ENCODE measurements at places on chromosomes 3 and 15.

- no peak for DNase-seq
These were observed 97.2 kb upstream of the MB21D2 start for GRCh38 chr3:193014902-193015301.

DNA sequence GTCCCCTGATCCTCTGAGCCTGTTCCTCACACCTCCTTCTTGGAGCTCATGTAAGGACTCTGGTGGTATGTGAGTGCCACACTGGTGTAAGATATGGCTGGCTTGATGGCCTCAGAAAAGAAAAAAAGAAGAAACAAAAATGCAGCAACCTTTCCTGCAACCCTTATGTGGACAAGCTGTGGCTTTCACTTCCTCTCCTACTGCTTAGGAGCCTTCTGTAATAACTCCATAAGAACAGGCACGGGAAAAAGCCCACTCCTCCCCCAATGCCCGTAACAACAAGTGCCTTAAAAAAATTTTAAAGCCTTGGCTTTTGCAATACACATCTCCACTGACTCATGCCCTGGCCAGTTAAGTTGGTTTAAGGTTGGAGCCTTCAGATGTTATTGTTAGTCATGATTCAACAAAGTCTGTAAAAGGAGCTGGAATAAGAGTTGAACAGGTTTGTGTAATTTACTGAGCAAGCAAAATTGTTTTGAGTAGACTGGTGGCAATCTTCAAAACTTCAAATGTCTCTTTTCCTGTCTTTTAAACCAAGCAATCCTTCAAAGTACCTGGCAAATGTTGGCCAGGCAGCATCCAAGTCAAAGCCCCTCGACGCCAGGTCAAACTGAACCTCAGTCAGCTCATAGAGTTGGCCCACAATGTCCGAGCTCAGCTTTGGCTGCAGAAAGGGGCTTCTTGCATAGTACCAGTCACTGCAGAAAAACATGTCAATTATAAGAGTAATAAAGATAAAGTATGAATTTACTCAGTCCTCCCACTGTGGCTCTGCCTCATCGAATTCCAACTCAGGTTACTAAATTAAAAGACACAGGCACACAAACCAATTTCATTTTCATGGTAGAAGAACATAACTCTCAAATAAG lies 22.9 kb downstream of the FYCO1 start:
- no peak for DNase-seq

DNA sequence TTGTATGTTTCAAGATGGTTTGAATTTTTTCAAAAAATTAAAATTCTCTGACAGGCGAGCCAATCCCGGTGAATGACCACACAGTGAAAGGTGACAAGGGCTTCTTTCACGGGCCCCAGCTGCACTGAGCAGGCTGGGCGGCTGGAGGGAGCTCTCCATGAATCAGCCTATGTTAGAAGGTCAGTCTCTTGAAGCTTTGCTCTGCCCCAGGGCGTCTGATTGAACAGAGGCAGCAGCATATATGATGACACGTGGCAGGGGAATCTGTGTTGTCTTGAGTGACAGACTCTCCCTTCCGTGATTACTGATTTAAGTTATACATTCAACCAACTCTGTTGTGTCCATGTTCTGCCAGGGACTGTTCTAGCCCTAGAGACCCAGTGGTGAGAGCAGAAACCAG lies 51.5 kb downstream of the ISG20 start:
- no peak for DNase-seq

DNA sequence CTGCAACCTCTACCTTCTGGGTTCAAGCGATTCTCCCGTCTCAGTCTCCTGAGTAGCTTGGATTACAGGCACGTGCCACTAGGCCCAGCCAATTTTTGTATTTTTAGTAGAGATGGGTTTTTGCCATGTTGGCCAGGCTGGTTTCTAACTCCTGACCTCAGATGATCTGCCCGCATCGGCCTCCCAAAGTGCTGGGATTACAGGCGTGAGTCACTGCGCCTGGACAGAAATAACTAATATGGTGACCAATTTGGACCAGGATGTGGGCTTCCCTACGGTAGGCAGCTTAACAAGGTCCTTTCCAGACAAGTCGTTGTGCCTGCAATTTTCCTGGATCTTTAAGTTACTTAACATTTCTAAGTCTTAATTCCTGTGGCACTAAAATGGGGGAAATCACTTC lies 14.8 kb downstream of the WDR53 start:
- DNase-seq: no peak

- DNase-seq: no peak
These were observed 3.2 kb downstream of the RTP3 start for GRCh38 chr3:46500656-46501635.

- no peak for DNase-seq
These were observed 380.5 kb downstream of the FOXP1 start for GRCh38 chr3:71202848-71203533.

DNA sequence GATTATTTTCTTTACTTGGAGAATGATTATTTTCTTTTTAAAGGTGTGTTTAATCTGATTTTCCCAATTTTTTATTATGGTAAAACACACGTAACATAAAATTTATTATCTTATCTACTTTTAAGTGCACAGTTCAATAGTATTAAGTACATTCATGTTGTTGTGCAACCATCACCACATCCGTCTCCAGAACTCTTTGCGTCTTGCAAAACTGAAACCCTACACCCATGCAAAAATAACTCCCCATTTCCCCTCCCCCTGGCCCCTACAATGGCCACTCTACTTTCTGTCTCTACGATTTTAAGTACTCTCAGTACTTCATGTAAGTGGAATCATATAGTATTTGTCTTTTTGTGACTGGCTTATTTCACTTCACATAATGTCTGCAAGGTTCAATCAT lies 230.7 kb downstream of the SATB1 start:
- DNase-seq: no peak
